ENCODE measurements at places on chromosomes 1 and 21. TPM values are rescaled to one million over a fixed set of nuclear protein-coding genes. Genes with fewer than 3 reads are reported as not detected.
A peak's percentile ranks its signal among the peaks of the same experiment; 100 is the strongest.

GRCh38 chr1:110449661-110450651, 993 bp upstream of the PROK1 start:
- no peak overlapping the region for H3K4me3 ChIP-seq
- H3K36me3 ChIP-seq, result no peaks in the 10 kb centered on the region
- no peaks in the 10 kb centered on the region for H3K4me1 ChIP-seq
- DNase-seq, result no peak

GRCh38 chr1:119482517-119483425, 24.2 kb upstream of the HSD3B1 start:
- no peaks in the 10 kb centered on the region for H3K4me1 ChIP-seq
- H3K27me3 ChIP-seq, result no peaks in the 10 kb centered on the region
- no peak overlapping the region for H3K4me3 ChIP-seq

GRCh38 chr1:182713492-182713891, 29.1 kb upstream of the RGS8 start:
- H3K4me3 ChIP-seq, result no peak overlapping the region

DNA sequence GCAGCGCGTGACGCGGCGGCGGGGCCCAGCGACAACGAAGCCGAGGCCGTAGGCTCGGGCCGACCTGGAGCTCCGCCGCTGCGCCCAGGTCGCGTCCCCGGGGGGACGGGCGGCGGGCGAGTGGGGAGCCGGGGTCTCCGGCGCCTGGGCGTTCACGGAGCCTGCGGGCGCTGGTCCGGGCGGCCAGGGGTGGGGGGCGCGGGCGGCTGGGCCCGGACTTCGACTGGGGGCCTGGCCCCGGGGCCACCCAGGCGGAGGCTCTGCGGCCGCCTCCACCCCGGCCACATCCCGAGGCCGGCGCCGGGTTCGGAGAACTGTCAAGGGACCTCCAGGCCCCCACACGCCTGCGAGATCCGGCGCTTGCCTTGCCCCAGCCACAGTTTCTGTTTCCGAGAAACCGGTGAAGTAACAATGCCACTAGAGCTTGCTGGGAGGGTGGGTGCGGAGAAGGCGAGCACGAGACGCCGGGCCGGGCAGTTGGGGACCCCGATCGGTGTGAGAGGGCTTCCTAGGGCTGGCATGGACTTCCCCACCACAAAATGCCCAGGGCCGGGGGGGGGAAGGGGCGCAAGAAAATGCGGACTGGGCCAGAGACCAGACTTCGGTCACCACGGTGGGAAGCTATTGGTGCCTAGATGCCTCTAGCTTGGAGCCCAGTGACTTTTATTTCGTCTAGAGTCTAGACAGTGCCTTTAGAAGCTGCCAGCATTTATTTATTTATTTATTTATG, 501 bp downstream of the FBXO6 start:
- H3K4me3 ChIP-seq, result peak overlapping the region; percentile 63
- peak overlapping the region; percentile 80 for H3K27ac ChIP-seq
- peak; percentile 84 for DNase-seq
- H3K36me3 ChIP-seq, result peaks cover 6% of the 10 kb centered on the region
- H3K27me3 ChIP-seq, result no peaks in the 10 kb centered on the region

DNA sequence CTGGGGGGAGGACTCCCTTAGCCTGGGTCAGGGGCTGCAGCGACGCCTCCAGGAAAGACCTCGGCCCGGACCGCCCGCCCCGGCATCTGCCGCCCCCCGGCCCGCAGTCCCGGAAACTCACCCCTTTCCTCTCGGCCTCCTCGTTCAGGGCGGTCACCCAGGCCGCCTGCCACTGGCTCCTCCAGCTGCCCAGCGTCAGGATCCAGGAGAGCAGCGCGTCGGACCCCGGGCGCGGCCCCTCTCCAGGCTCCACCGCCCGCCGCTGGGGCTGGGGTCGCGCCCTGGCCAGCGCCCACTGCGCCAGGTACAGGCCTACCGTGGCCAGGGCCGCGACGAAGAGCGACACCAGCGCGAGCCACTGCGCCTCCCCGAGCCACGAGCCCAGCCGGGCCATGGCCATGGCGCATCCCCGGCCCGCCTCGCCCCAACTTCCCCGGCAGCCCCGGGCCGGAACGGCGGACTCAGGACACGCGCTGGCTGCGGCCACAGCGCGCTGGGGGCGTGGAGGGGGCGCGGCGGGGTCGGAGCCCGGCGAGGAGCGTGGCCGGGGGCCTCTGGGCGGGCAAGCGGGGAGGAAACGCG, 478 bp downstream of the C2CD2 start:
- H3K4me3 ChIP-seq, result peak overlapping the region; percentile 78
- H3K4me1 ChIP-seq, result peaks cover 35% of the 10 kb centered on the region
- H3K27me3 ChIP-seq, result no peaks in the 10 kb centered on the region
- no peak overlapping the region for H3K27ac ChIP-seq
- H3K36me3 ChIP-seq, result no peaks in the 10 kb centered on the region
- DNase-seq, result peak; percentile 78

DNA sequence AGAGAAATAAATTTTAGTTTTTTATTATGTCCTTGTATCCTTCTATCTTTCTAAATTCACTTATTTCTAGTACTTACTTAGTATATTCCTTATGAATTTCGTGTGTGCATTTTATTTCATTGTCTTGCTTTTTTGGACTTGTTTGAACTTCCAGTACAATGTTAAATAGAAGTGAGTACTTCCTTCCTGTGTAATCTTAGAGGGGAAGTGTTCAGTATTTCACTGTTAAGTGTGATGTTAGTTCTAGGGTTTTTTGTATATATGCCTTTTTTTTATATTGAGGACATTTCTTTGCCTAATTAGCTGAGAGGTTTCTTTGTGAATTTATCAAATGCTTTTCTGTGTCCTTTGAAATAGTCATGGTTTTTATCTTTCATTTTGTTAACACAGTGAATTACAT, 10.7 kb downstream of the LYPLAL1 start:
- peaks cover 18% of the 10 kb centered on the region for H3K36me3 ChIP-seq
- no peak overlapping the region for H3K27ac ChIP-seq
- no peak for DNase-seq

DNA sequence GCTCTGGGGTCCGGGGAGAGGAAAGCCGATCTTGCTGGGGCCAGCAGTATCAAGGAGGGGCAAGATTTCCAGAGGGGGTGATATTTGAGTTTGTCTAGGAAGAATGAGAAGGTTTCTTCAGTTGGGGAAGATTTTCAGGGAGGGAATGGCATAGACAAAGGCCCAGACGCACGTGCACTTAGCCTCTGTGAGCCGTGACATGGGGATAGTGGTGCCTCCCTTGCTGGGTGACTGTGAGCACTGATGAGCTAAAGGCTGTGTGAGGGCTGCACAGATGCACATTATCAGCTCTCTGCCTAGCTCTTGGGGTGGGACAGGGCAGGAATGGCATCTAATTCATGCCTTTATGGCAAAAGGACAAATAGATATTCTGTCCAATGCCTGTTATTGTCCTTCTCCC, 1.8 kb downstream of the CDCP2 start:
- peaks cover 10% of the 10 kb centered on the region for H3K4me1 ChIP-seq
- H3K4me3 ChIP-seq, result no peak overlapping the region
- no peak overlapping the region for H3K27ac ChIP-seq
- no peaks in the 10 kb centered on the region for H3K36me3 ChIP-seq
- H3K27me3 ChIP-seq, result no peaks in the 10 kb centered on the region

DNA sequence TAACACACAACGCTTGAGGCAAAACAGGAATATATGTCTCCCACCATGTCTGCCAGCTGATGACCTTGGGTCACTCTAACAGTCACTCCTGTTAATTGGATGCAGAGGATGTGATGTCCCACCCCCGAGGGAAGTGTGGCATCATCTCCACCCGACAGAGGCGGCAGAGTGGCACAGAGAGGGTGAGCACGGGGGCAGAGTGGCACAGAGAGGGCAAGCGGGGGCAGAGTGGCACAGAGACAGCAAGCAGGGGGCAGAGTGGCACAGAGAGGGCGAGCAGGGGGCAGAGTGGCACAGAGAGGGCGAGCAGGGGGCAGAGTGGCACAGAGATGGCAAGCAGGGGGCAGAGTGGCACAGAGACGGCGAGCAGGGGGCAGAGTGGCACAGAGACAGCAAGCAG, 44.3 kb downstream of the DISP3 start:
- H3K4me1 ChIP-seq, result no peaks in the 10 kb centered on the region
- no peaks in the 10 kb centered on the region for H3K36me3 ChIP-seq
- no peak overlapping the region for H3K4me3 ChIP-seq
- H3K27me3 ChIP-seq, result no peaks in the 10 kb centered on the region

RPE65 gene
- not detected for total RNA-seq

All from upper lobe of right lung (tissue), 1 donor.